Central memory CD8-positive, alpha-beta T cell (primary cell): ENCODE measurements at places on chromosomes 5 and 9.

- DNase-seq, result no peak
These were observed 98.6 kb upstream of the EQTN start for GRCh38 chr9:27395484-27395921.

GRCh38 chr9:121810489-121810888 is 159.1 kb downstream of the DAB2IP start:
- DNase-seq, result no peak

- DNase-seq, result no peak
These were observed 123.9 kb downstream of the GHR start for GRCh38 chr5:42547141-42547540.

DNA sequence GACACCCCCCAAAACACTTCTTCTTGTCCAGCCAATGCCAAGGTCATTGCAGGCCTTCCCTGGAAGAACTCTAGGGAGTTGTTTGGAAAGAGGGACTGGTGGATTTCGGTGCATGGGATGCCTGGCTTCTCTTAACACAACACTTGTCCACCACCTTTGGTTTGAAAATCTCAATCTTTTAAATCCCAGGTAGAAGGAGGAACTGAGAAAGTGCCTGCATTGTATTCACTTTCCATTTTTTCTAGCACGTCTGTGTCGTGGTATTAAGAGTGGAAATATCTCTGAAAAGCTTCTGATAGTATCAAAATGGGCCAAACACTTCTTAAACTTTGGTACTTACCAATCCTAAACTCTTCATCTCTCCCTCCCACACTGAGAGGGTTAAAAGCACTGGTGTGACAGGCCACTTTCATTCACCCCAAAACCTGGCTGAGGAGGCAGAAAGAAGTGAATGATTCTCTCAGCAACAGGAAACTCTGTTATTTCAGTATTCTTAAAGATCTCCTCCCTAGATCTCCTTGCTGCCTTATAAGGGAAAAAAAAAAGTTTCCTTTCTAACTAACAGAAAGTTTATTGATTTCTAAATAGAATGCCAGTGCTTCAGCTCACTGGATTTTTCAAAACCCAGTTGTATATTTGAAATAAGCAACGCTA is 3.9 kb upstream of the NFIB start:
- no peak for DNase-seq

DNA sequence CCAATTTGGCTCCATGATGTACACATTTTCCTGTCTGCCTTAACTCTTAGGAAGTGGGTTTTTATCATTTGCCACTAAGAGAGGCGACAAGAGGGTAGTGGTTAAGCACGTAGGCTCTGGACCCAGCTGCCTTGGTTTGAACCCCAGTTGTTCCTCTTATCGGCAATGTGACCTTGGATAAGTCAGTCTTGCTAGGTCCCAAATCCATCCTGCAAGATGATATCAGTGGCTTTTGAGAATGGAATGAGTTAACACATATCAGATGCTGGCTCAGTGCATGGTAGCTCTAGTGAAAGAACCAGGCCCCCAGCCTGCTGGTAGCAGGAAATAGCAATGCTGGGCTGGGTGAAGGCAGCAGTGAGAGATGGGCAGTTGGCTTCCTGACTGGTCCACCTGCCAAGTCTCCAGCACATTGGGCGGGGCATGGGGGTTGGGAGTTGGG is 72.5 kb downstream of the STK10 start:
- DNase-seq, result no peak

- DNase-seq, result no peak
These were observed 8.5 kb downstream of the NRARP start for GRCh38 chr9:137293482-137294090.

DNA sequence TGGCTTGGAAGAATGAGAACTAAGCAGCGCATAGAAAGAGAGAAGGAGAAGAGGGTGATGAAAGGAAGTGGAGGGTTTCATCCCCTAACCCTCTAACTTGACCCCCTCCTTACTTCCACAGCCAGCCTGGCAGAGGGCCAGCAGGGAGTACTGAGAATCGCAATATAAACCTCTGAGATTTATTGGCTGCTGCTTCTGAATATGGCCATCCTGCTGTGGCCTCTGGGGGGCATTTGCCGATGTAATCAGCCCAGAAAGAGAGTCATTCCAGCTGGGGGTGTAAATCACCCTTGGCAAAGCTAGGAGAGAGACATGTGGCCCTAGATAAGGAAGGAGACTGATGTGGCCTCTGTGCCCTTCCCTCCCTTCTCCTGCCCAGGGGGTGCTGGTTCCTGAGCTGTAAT is 960 bp upstream of the GFRA3 start:
- no peak for DNase-seq

DNA sequence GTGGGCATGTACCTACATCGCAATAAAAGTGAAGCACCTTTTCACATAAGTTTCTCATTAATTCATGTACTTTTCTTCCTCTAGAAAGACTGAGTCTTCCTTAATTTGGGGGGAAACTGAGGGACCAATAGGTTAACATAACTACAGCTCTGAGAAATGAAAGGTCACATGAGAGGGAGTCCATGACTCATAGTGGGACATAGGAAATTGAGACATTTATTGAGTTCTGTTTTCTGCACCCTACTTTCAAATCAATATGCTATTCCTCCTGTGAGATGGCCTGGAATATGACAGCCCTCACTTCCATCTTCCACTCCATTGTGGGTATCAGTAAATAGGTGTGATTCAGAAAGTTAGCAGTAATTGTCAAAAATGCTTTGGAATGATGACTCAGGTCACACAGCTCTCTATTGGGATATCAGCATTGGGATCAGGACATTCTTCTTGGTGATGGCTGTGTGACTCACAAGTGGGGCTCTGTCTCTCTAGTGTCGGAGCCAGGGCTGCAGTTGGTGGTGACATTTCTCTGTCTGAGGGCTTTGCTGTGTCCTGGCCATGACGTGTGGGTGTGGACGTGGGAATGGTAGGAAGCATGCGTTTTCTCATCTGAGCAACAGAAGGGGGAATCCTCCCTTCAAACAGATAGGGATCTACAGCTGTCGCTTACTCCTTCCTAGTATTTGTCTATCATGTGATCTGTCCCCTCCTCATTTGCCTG is 125.0 kb downstream of the TRIO start:
- DNase-seq, result no peak

DNA sequence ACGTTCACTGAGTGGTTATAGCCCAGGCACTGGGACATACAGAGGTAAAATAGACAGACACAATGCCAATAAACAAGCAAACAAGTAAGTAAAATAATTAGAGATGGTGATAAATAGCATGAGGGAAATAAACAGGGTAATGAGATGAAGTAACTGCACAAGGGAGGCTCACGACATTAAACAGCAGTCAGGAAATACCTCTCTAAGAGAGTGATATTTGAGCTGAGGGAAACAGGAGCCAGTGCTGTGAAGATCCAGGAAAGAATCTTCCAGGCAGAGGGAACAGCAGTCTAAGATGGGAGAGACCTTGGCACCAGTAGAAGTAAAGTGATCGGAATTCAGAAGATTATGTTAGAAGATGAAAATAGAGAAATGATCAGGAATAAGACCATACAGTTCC is 279.4 kb downstream of the HINT1 start:
- no peak for DNase-seq

DNA sequence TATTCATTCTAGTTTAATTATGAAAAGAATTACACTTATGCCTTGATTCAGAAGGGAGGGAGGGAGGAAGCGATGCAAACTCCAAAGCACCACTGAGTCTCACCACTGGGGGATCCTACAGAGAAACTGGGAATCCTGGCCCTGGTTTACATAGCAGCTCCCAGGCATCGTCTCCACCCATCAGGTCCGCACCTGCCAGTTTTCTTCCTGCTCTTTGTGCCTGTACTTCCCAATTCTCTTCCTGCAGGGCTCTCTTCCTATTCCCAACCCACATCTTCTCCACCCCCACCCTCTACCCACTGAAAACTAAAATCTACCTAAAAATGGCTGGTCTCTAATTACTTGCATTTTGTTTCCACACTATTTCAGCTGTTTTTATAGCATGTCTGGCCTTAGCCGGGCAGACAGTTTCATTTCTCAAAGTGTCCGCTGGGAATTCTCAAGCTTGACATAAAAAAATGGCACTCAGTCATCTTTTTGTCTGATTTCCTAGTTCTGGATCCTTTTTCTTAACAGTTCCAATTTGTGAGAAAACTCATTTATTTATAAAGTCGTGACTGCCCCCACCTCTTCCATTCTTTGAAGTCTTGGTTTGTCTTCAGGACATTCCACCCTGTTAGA is 1.6 kb upstream of the TNIP1 start:
- no peak for DNase-seq

- no peak for DNase-seq
These were observed 8.9 kb downstream of the FBXW5 start for GRCh38 chr9:136935651-136936050.

DNA sequence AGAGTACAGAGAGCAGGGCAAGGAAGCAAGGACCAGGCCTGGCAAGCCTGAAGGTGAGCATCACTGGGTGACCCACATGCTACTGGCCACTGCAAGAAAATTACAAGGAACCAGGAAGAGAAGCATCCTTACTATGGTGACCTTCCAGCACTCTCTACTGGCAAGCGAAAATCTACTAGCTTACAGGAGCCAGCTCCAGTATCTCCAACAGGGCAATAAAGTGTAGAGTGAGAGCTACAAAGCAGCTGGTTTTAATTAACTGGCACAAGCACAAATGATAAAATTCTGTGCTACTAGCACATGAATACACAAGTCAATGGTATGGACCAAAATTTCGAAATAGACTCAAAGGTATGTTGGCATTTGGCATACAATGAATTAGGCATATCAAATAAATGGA is 113.3 kb upstream of the CAST start:
- no peak for DNase-seq

- no peak for DNase-seq
These were observed 89.0 kb upstream of the NIPAL4 start for GRCh38 chr5:157370967-157371366.

GRCh38 chr5:106874531-106874930 is 796.2 kb downstream of the EFNA5 start:
- DNase-seq, result no peak

DNA sequence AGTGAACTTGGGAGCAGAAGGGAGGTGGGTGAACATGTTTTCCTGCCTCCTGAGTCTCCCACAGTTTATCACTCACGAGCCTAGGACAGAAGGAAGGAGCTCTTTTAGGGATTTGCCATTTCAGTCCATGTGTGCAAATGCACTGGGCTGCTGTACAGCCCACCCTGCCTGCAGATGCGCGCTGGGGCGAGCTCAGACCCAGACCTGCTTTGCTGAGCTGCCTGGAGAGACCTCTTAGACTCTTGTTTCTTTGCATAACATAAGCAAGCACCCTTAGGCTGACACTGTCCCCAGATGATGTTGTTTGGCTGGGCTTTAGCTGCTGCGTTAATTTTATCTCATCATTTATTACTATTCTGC is 199.0 kb downstream of the CACNA1B start:
- no peak for DNase-seq

DNA sequence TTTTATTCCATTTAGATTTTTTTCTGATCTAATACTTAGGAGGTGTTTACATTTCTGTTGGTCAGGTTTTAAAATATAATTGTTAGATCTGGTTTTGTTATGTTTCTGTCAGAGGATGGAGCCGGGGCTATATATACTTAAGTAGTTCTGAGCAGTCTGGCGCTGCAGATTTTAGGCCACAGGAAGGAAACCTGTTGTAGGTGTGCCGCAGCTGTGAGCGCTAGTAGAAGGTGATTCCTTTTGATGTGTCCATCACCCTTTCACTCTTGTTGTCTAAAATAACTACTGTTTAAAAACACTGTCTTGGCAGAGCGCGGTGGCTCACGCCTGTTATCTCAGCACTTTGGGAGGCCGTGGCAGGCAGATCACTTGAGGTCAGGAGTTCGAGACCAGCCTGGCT is 17.0 kb downstream of the ZBTB34 start:
- peak; percentile 19 for DNase-seq

DNA sequence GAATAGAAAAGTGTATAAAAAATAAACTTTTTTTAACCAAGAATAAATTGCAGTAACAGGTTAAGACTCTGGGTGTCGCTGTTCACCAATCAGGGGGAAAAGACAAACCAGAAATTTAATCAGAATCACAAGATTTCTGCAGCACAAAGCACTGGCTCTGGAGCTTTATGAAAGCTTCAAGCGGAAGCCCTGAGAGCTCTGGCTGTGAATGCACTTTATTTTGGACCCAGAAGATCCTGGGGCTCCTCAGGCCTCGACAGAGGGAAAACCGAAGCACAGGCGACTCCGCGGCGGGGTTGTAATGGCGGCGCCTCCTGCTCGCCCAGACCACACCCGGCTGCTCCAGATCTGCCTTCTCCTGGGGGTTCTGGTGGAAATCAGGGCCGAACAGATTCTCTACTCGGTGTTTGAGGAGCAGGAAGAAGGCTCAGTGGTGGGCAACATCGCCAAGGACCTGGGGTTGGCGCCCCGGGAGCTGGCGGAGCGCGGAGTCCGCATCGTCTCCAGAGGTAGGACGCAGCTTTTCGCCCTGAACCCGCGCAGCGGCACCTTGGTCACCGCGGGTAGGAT is at the start of gene PCDHGA4:
Gene PCDHGA4, plus strand, starts transcription at position 122 of the 570 bp plus-strand sequence. Its CDS starts 87 bp downstream, at position 209.
- no peak for DNase-seq

GRCh38 chr9:113296796-113297558 is 6.2 kb downstream of the RNF183 start:
- DNase-seq, result no peak

DNA sequence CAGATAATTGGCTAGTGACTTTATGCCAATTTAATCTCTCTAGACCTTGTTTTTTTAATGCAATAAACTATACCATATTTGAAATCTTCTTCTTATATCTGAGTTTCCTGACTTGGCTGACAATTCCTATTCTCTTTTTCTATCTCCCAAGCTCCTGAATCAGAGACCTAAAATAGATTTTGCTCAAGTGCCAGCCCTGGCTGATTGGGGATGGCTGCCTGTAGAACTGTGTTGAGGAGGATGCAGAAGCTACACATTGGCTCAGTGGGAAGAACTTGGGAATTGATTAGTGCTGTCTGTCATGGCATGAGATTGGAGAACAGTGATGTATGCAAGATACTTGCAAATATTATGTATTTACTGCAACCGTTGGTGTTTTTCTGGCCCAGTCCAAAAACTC is 132.8 kb downstream of the INSYN2B start:
- DNase-seq, result no peak

DNA sequence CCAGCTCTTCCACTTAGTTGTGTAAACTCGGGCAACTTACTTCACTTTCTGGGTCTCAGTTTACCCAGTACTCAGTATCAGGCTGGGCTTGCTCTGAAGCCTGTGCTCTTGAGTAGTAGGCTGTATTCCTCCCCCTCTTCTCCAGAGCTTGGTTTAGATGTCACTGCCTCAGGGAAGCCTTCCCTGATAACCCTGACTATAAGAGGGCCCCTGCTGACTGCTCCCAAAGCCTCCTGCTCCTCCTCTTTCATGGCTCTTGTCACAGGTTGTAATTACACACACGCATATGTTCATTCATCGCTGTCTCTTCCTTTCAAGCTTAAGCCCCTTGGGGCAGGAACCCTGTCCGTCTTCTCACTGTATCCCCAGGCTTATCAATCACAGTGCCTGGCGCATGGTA is 140.2 kb downstream of the RGS3 start:
- DNase-seq, result no peak

- DNase-seq, result peak; percentile 79
These were observed 2.4 kb downstream of the SAPCD2 start for GRCh38 chr9:137067860-137068538.

DNA sequence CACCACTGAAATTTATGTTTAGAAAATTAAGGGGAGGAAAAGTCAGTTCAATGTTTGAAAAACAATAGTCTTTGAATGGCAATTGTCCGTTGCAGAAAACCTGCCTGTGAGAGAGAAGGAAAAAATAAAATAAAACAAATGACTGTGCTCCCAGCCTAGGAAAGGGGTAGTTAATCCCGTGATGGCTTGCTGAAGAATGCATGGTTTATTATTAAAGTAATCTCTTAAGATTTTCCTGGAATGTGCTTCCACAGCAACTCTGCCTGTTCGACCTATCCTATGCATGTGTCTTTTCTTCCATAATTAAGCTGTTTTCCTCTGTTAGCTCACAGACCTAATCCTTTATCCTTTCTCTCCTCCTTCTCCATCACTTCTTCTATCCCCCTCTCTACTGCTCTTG is 2.4 kb upstream of the DAB2 start:
- DNase-seq, result no peak
